ENCODE measurements at places on chromosomes 2 and 18.

DNA sequence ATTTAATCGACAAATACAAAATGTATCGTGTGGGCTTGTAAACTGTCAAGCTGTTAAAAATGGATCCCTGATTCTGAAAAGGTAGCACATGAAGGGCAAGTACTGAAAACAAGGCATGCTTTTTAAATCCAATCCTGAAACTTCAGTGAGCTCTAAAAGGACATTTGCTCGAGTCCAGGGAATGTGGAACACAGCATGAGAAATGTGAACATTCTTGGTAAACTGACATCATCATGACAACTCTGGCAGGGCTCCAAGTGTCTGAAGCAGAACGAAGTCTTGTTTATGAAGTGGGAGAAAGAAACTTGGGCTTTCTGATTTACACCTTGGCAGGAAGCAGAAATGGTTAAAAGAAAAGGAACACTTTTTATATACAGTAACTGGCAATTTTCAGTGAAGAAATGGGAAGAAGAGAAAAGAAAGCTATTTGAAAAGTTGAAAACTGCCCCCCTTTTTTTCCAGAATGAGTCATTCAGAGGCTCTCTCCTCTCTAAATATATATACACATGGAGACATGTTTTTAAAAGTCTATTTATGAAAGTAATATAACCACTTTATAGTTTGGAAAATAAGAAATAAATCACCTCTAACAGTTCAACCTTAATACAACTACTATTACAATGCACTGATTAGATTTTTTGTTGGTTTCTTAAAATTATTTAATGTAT lies 120.8 kb downstream of the GAREM1 start:
- DNase-seq = peak; percentile 24

GRCh38 chr2:224780106-224780505 lies 63.9 kb upstream of the CCDC195 start:
- no peak for DNase-seq

- no peak for DNase-seq
These were observed 68.8 kb upstream of the TMEM87B start for GRCh38 chr2:111986116-111986900.

DNA sequence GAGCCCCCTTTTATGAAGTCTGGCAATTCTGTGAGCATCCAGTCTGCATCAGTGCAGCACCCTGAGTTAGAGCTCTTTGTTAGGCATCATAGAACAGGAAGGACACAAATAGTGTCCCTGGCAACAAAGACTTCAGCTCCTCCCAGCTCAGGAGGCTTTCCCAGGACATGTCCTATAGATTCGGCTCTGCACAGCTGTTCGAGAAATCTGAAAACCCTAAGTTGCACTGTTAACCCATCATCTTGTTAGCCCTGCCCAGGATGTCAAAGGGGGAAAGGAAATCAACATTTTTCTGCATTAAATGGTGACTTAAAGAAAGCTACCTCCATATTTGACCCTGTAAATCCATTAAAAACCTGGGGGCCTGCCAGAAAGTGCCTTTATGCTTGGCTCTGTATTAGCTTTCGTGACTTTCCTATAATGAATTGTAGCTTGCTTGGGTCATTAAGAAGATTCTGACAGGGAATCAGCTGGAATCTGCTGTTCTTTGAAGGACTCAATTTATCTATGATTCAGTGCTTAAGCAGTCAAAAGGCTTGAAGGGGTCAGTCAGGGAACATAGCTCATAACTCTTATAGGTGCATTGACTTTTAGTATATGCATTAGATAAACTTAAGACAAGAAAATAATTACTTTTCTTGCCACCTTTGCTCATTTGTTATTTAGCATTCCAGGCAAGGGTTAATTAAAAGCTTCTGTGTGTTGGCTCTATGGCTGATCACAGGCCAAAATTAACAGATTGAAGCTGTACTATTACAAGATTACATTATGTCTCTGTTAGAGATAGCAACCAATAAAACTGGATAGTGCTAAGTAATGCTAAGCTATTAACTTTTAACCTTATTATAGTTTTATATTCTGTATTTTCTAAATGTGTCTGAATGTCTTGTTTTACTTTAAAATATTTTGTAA lies 20.6 kb downstream of the ERMN start:
- no peak for DNase-seq

GRCh38 chr2:73920577-73921545 lies 5.8 kb upstream of the DGUOK start:
- DNase-seq = no peak

DNA sequence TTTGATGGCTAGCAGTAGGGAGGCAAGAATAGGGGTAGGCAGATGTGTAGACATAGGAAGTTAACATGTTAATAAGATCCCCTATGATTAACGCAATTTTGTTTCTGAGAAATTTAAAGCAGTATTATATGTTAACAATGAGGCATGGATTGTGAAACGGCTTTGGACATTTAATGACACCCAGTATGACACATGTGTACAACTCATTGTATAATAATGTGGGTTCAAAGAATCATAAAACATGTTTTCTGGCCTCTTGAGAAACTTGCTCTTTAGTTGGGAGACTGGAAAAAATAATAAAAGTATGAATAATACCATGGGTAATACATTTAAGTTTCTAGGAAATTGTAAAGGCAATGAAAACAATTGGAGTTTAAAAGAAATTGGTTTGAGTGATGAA lies 332.1 kb upstream of the CDH20 start:
- no peak for DNase-seq

DNA sequence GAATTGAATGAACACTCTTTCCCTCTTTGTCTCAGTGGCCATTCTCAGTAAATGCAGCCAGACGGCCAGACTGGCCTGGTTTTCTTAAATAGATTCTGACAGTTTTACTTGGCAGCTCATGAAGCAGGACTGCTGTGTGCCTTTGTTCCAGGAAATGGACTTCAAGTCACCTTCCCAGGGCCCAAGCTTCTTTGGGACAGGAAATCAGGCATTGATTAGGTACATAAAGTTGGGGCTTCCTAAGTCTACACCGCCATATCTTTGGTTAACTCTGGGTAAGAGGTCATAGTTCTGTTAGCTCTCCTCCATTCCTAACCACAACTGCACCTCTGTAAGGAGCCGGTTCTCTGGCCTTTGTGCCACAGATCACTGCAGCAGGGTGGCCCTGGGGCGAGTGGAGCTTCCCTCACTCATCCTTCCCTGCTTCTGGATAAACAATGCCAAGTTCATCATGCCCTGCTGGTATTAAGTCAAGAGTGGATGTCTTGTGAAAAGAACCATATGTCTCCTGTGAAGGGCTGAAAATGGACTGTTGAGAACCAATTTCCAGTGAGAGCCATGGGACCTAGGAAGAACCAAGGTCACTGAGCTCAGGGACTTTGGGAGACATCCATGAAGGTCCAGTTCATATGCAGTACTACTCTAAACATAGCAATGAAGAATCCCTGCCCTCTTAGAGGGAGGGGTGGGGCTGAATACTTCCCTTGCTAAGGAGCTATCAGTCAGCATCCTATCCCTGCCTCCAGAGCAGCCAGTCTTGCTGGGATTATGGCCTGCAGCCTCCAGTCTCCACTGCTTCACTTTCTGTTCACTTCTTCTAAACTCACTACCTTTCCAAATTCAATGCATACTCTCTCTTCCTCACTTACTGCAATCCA lies 122.6 kb upstream of the XPO1 start:
- no peak for DNase-seq

DNA sequence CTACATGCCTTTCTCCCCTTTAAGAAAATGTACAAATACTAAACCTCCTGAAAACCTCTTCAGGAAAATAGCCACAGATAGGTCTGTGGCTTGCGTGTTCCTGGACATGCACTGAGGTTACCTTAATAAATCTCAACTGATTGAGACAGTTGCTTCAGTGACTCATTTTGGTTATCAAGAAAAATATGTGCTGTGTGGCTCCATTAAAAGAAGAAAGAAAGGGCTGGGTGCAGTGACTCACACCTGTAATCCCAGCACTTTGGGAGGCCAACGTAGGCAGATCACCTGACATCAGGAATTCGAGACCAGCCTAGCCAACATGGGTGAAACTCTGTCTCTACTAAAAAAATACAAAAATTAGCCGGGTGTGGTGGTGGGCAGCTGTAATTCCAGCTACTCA lies 27.1 kb downstream of the CREG2 start:
- DNase-seq = no peak

- no peak for DNase-seq
These were observed 62.5 kb upstream of the RAPGEF4 start for GRCh38 chr2:172673056-172673683.

GRCh38 chr2:187962538-187962937 lies 329.1 kb upstream of the GULP1 start:
- DNase-seq = no peak

- peak; percentile 8 for DNase-seq
These were observed 979.5 kb upstream of the CELF4 start for GRCh38 chr18:38545071-38545470.

- no peak for DNase-seq
These were observed 16.0 kb upstream of the MARCHF4 start for GRCh38 chr2:216388046-216388884.

- DNase-seq = no peak
These were observed 17.5 kb upstream of the RAB31 start for GRCh38 chr18:9690418-9691188.

- no peak for DNase-seq
These were observed 6.4 kb upstream of the NPAS2 start for GRCh38 chr2:100813527-100813926.

GRCh38 chr2:144341538-144341937 lies 178.4 kb downstream of the ZEB2 start:
- DNase-seq = no peak

GRCh38 chr2:4139316-4139715 lies 435.9 kb downstream of the DCDC2C start:
- DNase-seq = no peak

DNA sequence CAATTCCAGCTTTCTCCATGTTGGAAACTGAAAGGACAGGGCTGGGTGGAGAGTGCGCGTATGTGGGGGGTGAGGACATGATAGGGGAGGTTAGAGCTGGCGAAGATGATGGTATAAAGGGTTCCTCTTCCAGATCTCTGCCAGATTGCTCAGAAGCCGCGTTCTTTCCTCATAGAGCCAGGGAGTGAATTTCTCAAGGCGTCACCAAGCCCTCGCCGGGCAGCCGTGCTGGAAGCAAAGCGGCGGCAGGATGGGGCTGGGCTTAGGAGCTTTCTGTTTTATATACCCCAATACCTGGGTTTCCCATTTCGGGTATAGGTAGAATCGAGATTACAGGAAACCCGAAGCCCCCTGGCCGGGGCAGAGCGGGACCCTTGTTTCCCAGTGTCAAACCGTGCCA lies 43.8 kb downstream of the DDX18 start:
- no peak for DNase-seq

DNA sequence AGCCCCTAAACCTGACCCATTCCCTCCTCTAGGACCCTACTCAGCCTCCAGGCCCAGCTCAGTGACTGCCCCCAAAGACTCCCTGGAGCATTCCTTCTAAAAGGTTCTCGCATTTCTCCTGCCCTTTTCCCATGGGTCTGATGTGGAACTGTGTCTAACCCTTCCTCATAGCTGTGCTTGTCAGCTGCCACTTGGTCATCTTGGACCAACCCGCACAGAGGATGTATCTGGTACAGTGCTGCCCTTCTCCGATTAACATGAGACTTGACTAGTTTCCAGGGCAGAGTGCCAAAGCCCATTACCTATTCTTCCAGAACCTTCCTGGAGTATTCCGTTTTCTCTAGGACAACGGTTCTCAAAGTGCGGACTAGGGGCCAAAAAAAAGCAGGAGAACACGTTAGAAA lies 518 bp upstream of the NFU1 start:
- peak; percentile 60 for DNase-seq

GRCh38 chr18:44589693-44590355 lies 90.9 kb upstream of the SETBP1 start:
- peak; percentile 8 for DNase-seq

DNA sequence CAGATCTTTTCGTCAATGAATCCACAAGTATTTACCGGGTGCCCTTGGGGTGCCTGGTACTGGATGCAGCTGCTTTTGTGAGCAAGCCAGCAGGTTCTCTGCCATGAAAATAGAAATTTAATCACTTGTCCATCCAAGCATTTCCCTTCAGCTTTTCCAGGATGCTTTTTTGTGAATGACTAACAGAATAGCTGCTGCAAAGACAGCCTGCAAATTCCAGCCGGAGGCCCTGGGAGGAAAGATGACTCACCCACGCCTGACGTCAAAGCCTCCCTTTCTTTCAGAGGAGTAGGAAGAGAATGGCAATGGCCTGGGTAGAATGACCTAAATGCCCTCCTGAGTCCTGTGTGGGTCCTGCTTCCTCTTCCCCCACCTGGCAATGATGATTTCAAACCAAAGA lies 111.9 kb downstream of the AP1S3 start:
- DNase-seq = peak; percentile 58

DNA sequence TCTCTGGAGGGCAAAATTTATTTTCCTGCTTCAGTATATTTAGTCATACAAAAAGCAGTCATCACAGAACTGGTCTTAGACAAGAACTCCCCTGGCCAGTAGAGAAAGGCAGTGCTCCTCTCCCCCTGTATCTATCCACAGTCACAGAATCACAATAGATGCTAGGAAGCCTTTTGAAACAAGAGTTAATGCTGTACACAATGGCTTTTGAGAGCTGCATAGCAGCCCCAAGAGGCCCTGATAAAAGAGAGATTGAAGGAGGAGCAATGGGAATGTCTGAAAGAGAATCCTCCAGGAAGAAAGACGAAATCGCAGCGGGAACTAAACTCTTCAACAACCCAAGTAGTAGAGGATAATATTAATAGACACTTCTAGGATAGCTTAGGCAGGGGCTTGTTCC lies 330.2 kb downstream of the RBM43 start:
- DNase-seq = no peak

GRCh38 chr2:182715121-182715891 lies 751 bp upstream of the DNAJC10 start:
- DNase-seq = no peak

DNA sequence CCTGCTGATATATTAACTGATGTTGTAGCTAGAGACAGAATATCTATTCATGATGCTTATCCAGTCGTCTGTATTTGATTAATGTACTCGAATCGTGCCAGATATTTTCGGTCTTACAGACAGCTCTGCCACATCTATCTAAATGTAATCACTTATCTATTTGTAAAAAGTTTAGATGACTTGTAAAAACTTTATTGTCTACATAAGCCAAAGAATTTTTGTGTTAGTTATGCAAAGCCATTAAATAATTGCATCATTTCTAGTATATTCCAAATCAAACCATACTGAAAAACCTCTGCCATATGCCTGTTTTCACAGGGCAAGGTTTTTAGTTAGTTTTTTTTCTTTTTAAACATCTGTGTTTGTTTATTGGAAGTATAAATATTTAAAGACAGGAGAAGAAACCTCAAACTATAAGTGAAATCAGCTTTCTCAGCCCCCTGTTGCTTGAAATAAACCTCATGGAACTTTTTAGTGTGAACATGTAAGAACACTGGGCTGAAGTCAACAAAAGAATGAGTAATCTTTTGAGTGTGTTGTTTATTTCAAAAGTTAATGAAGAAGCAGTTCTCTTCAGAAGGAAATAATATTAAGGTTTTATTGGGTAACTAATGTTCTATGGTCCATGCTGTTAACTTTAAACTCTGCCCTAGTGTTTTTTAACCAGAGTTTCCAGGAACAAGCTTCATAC lies 657.6 kb upstream of the SYT4 start:
- no peak for DNase-seq

All from prostate gland (tissue), 2 donors.